ENCODE measurements at places on chromosomes 2 and 18.

GRCh38 chr2:43333656-43334144 is 107.3 kb upstream of the ZFP36L2 start:
- no peak for DNase-seq

GRCh38 chr18:47260120-47260923 is 8.9 kb upstream of the SKOR2 start:
- DNase-seq, result no peak

DNA sequence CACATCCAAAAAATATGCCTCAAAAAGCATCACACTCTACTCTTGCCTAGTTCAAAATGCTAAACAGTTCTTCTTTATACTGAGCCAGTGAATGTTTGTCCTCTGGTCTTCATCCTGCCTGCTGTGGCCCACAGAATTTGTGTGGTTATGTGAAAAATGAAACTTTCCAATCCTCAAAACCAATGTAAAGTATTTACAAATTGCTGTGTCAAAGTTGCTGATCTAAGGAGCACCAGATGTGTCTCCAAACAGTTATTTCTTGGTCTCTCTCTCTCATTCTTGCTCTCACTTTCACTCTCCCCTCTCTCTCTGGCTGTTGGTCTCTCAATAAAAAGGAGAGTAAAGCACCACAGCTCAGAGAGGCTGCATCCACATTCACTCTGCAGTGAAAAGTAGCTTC is 23.0 kb downstream of the EPHA4 start:
- DNase-seq, result no peak

GRCh38 chr2:235105821-235106359 is 154.1 kb downstream of the SH3BP4 start:
- no peak for DNase-seq

DNA sequence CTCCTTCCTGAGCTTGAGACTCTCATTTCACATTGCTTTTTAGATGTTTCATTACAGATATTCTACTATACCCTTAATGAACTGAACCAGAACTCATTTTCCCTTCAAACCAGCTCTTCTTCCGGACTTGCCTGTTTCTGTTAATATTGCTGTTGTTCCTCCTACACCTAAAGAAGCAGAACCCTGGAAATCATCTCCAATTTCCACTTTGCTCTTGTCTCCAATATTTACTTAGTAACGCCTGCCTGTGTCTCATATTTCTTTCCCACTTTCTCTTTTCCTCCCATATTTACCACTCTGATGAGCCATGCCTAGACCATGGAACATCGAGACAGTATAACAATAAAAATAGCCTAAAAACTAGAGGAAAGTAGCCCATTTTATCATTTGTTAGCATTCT is 17.9 kb upstream of the GMCL1 start:
- no peak for DNase-seq

DNA sequence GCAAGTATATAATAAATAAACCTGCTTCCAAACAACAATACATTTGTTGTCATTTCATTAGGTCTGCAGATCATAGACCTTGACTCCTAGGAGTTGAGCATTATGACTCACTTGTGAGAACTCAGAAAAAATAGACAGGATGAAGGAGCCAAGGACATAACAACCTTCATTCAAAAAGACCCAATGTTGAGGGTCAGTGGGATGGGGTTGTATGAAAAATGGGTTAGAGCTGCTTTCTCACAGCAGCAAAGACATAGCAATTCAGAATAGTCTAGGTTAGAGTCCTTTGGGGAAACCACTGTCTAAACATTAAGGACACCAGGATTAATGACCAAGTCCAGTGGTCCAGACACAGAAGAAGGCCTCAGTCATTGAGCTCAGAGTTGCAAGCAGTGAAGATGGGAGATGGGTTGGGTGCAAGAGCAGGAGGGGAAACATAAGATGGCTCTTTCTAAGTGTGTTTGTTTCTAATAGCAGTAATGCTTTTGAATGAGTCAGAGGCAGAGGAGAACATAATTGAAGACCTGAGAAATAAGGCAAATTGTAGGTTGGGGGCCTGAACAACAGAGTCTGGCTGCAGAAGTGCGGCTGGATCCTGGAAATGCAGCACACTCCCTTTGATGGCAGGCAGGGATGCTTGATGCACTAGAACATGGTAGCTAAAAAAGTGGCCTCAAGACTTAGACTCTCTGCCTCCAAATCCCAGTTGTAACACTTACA is 3.7 kb upstream of the SERPINB10 start:
- no peak for DNase-seq

DNA sequence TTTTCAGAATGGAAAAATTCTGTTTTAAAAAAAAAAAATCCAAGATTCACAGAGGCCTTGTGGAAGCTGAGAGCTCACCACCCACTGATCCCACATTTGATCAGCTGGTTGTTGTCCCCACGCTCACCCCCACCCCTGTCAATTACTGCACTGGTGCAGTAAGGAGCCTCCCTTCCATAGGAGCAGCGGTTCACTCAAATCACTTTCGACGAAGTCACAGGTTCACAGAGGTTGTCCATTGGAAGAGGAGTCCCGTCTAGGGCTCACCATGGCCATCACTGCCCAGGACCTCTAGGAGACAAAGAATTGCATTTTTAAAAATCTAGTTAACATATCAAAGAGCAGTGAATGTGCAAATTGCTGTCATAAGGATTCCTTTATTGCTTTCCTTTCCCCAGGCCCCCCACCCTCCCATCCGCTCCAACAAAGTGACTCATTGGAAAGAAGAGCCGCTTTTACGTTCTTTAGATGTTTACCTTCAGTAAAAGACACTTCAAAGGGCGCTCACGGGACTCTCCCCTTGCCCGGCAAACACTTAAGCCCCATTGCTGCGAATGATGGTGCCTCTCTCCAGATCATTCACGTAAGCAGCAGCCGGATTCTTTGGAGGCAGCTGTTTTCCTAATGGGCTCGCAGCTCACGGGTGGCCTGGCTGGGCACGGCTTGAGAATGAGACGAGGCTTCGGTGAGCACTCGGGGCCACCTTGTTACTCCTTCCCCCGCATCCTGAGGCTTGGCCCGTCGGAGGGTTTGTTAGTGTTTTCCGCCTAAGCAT is 165.5 kb upstream of the SALL3 start:
- DNase-seq, result no peak

DNA sequence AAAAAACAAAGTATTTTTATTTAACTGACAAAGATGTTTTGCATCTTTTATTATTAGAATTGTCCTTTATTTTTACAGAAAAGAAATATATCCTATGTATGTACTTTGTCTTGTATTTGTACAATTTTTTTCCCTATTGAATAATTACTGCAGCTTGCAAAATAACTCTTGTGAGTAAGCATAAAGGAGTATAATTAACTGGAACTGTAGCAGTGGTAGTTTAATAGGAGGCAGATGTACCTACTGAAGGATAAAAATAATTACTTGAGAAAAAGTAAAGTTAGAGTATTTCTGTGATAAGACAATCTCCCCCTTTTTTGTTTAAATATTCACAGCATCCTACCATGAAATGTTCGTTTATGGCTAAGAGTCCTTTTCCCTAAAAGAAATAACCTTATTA is 34.7 kb downstream of the EHBP1 start:
- DNase-seq, result no peak

- no peak for DNase-seq
Observed at GRCh38 chr2:141805302-141805701, 325.5 kb downstream of the LRP1B start.

- DNase-seq, result no peak
Observed at GRCh38 chr2:169822785-169823392, 1.8 kb downstream of the METTL5 start.

GRCh38 chr18:31436825-31437224 is 10.7 kb upstream of the DSG3 start:
- DNase-seq, result no peak

DNA sequence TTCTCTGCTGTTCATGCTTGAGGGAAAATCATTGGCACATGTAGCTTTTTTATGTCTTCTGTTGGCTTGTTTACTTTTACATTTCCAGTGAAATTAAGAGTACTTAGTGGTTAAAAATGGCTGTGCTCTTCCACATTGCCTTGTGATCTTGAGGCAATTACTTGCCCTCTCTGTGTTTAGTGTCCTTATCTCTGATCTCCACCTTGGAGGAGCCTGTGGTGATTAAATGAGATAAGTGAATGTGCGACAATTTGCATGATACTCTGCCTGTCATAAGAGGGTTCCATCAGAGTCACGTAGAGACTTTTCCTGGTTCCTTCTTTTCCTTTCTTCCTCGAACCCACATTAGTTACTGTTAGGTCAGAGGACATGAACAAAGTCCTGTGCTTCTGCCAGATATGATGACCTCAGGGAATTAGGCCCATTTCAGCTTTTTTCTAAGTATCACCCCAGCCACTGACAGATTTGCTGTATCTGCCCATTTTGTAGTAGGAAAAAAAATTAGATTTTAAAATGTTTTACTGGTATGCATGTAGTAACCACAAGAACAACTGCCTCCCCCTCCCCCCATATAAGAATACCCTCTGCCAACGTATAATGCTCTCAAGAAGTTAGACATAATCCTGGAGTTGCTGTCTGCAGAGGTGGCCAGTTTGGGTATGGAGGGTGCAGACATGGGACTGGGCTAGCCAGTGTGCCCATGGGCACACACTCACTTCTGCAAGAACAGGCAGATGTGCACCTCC is 51.9 kb downstream of the TET3 start:
- DNase-seq, result no peak

- no peak for DNase-seq
Observed at GRCh38 chr2:39234754-39235153, 9.0 kb downstream of the CDKL4 start.

DNA sequence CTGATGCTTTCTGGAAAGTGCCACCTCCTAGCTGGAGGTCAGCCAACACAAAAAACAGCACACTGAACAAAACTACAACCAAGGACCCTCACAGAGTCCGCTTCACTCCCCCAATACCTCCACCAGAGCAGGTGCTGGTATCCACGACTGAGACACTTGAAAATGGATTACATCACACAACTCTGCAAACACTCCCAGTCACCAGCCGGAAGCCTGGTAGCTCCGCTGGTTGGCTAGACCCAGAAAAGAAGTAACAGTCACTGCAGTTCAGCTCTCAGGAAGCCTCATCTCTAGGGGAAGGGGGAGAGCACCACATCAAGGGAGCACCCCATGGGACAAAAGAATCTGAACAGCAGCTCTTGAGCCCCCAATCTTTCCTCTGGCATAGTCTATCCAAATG is 175.4 kb downstream of the LCLAT1 start:
- DNase-seq, result no peak

GRCh38 chr18:22813648-22814328 is 119.3 kb upstream of the RBBP8 start:
- DNase-seq, result no peak

DNA sequence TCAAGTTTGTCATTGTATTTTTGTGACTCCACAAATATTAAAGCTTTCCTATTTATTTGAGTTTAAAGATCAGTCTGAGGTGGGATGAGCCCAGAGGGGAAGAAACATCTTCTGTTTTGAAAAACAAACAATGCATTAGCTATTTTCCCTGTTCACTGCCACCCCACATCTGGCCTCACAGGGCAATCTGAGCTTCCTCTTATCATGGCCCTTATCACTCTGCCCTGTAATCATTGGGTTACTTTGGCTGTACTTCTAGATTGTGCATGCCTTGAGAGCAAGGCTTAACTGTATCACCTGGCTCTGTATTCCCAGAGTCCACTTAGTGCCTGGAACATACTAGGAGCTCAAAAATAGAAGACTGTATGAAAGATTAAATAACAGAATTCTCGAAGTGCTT is 241.6 kb upstream of the NT5C1B start:
- no peak for DNase-seq

DNA sequence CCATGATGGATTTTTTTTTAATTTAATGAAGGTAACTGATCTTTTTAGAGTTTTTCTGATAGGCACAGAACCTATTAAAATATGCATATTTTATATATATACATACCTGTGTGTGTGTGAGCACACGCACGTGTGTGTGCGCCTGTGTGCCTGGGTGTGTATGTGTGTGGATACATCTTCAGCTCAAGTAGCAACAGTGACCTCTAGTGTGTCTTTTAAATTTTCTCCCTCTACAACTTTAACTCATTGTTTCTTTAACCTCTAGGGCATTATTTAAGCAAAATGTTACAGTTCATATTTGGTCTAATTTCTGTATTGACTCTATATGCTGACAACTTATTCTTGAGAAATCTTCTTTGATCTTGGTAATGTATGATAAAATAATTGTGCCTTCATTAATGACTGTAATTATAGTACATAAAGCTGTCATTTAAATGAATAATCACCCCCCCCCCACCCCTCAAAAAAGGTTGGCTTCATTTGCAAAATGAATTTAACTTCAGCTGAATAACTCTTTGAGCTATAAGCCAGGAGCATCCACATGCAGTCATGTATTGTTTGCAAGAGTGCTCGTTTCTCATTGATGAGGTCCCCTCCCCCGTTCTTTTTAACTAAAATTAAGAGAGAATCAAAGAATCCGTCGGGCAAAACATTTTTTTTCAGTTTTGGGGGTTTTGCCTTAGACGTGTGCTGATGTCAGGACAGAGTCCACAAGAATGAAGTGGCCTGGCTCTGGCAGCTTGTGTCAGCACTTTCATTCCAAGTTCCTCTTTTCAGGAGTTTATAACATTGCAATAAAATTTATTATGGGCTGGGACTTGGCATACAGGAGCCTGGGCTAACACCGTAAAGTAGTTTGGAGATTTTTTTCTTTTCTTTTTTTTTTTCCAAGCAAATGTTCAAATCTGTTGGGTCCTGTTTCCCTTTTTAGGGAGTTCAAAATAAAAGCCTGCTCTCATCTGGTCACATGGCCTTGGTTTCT is 80.0 kb downstream of the ETAA1 start:
- DNase-seq, result peak; percentile 18

GRCh38 chr2:168528469-168528868 is 72.4 kb downstream of the CERS6 start:
- DNase-seq, result no peak

DNA sequence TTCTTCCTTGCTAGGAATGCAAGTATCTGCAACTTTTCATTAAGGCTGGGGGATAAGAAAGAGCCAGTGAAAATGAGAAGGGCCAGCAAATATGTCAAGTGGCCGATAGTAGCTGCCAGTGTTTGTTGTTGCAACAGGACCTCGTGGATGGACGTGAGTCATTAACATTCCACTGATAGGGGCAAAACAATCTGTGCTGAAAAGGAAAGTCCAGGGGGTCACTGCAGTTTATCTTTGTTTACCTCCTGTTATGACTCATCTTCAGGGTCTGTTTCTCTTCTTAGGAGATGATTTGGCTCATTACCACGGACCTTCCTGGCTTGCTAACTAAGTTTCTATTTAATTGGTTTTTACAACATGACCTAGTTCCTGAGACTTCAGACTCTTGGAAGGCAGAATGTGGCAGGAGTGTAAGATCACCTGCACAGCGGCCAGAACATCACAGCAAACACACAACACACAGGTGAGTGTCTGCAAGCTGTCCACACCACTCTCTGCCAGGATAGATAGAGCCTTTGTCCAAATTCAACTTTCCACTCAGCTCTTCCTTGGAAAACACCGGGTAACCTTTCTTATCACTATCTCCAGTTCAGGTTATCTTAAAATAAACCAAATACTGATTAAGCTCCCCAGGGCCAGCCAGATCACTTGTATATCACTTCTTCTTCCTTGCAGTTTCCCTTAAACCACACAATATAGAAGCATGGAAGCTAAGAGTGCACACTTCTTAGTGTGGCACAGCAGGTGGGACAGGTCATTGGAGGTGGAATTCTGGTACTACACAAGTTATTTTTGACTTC is 157.5 kb upstream of the LMAN1 start:
- no peak for DNase-seq

- DNase-seq, result no peak
Observed at GRCh38 chr2:207251573-207252192, 85.9 kb upstream of the KLF7 start.

GRCh38 chr2:63192889-63193774 is 142.5 kb downstream of the OTX1 start:
- no peak for DNase-seq

All from NCI-H446 (cell line).